ENCODE measurements at places on chromosomes 4 and X.

DNA sequence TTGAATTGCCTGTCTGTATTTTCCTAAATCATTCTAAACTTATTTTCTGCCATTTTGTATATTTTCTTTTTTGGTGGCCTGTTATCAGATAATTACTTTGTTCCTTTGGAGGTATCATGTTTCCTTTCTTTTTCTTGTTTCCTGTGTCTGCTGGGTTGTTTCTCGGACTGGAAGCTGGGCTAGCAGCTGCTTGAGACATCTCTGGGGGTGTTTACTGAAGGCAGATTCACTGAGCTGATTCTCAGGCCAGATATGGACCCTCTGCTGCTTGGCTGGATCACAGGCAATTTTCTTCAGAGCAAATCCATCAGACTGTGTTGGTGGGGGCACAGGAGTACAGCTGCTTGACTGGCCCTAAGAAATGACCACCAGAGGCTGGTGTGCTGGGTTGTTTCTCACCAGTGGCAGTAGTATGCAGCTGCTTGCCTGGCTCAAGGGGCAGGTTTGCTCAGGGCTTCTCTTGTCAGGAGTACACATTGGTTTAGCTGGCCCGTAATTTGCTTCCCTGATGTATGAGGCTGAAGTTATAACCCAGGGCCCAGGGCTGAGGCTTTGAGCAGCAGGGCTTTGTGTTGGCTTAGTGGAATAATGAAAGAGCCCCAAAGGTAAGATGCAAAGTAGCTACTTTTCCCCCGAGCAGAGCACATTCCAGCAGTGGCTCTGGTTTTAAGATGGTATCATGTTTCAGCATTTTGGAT, 680.6 kb downstream of the TECRL start:
- DNase-seq = peak; percentile 62

GRCh38 chr4:37689353-37690095, 3.3 kb upstream of the RELL1 start:
- DNase-seq = no peak

- DNase-seq = no peak
Measured at GRCh38 chrX:26925088-26925487, 538.1 kb downstream of the PPP4R3C start.

DNA sequence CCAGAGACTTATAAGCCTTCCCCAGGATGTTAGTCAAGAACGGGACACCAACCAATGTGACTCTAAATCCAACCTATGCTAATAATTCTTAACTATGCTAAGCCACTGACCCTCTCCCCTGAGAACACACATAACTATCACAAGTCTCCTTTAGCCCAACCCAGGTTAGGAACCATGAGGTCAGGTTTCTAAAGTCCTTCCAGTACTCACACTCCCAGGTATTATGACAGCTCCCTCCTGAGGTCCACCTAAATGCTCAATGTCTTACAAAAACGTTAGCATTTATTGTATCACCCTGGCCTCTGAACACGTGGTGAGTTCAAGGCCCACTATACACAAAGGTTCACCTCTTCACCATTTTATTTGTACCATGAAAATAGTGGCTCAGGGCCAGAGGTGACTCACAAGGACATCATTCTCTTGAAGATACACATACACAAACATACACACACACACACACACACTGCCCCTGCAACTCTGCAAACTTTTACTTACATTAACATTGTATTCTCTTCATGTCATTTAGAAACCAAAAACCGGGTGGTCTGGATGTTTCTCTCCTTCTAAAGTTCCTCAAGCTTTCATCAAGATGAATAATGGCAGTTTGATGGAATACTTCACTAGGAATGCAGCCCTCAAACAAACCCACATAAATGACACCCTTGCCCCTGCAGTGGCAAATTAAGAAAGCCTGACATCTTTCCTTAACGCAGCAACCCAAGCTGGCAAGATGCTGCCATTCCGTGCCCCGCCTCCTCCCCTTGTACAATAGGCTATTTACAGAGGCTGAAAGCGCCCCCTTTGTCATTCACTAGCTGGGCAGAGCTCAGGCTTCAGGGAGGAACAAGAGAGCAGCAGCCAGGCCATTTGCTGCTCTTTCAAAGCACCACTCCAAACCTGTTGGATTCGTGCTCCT, 17.7 kb downstream of the ACSL1 start:
- peak; percentile 73 for DNase-seq

DNA sequence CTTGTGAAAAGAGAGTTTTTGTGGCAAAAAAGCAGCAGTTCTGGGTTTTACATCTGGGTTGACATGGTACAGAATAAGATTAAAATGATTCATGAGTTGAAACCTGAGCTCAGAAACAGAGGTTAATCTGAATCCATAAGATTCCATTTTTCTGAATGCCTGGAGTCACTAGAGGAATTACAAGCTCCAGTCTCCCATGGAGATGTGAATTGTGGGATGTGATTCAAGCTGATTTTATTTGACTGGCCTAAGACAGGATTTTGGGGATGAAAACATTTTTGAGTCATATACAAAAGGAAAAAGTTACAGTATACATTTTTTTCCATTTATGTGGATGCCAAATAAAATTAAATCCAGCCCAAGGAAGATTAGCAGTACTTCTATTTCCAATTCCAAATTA, 161.1 kb downstream of the RBM46 start:
- no peak for DNase-seq

DNA sequence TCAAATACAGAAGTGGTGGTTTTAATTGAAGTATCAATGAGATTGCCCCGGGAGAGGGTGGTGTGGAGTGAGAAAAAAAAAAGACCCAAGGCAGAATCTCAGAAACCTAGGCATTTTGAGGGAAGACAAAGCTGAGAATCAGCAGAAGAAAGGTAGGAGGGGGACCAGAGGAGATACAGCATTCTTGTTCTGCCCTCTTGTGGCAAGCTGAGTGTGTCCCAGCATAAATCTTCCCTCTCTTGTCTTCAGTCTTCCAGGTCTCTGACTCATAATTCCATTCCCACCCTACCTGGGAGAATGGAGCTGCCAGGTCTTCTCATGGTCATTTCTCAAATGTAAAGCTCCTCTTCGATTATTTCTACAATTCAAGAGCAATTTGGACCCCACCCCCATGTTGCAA, 32.7 kb upstream of the MAGED1 start:
- DNase-seq = no peak

- no peak for DNase-seq
Measured at GRCh38 chr4:14596028-14596427, 406.3 kb upstream of the CPEB2 start.

- DNase-seq = no peak
Measured at GRCh38 chr4:102218656-102219055, 126.6 kb downstream of the SLC39A8 start.

GRCh38 chr4:54731552-54731951, 73.8 kb downstream of the KIT start:
- no peak for DNase-seq

DNA sequence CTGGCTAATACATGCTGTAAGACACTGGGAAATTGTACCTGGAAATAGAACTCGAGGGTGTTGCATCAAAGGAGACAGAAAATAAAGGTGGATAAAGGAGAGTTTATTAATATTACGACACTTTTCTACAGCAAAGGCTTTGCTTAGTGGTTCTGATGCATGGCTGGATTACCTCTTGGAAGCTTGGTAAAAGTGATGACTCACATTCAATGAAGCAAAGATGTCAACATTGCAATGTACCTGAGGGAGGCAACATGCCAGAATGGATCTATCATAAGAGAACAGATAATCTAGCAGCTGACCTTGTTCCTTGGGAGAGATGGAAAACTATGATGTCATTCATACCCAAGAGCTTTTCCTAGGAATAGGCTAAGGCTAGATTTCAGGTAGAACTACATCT, 735.1 kb upstream of the DIAPH2 start:
- no peak for DNase-seq

DNA sequence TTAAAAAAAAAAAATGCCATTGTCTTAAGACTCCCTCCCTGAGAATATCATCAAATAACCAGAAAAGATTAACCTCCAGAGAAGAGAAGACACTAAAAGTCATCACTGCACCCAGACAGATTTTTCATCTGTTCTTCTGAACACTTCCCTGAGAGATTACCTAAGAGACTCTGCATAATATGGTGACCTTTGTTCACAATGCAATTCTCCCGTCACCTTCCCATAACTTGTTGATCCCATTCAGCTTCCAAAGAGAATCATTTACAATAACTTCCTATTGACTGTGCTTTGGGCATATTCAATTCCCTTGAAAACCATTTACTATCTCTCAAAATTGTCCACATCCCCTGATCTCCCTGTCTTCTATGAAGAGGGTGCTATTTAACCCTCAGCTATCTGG, 85.1 kb upstream of the SMAD1 start:
- DNase-seq = no peak

DNA sequence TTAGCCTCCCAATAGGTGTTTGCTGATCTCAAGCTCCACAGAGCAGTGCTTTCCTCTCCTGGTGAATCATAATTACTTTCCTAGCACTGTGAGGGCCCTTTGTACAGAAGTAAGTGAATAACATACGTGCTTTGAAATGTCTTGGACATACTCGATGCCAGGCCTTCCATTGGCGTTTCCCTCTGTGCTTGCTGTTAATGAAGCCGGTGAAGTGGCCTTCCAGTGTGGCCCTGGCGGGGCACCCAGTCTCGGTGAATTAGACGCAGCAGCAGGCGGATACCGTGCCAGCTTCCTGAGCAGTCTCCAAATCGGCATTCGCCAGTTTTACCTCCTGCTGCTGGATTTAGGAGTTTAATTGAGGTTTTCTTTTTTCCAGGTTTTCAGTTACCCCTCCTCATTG, 132.3 kb downstream of the HMX1 start:
- peak; percentile 32 for DNase-seq

- DNase-seq = no peak
Measured at GRCh38 chr4:136743238-136743637, 789.1 kb downstream of the PCDH18 start.

- DNase-seq = no peak
Measured at GRCh38 chr4:94728056-94728766, 29.5 kb upstream of the BMPR1B start.

- no peak for DNase-seq
Measured at GRCh38 chrX:153775293-153776119, 5.3 kb upstream of the SRPK3 start.

DNA sequence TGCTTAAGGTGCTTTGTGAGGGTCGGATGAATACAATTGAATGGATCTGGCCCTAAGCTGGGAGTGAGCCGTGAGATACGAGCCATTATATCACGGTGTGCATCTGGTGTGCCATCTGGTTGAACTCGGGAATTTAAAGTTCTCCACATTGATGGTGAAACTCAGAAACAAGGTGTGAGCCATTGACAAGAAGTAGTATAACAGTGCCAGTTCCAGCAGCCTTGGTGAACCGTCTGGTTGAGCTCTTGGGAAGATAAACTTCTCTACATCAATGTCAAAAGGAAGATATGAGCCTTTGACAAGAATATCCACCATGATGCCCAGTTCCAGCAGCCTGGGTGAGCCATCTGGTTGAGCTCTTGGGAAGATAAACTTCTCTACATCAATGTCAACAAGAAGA, 5.0 kb upstream of the CSF2RA start:
- DNase-seq = no peak

DNA sequence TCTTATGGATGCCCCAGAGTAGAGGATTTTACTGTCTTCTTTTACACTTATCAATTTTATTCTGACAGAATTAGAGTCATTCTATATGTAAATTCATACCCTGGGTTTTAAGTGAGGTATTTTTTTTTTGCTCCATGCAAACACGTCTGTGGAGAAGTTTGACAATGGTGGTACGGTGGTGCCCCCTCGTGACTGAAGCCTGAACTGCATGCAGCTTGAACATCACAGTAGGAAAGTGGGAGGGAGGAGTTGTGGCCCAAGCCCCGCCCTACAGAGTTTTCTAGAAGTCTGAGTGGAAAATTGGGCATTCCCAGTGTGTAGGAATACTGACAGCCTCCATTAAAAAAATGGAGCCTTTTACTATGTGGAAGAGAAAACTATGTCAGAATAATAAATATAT, 73.3 kb upstream of the RAB40AL start:
- DNase-seq = peak; percentile 75

DNA sequence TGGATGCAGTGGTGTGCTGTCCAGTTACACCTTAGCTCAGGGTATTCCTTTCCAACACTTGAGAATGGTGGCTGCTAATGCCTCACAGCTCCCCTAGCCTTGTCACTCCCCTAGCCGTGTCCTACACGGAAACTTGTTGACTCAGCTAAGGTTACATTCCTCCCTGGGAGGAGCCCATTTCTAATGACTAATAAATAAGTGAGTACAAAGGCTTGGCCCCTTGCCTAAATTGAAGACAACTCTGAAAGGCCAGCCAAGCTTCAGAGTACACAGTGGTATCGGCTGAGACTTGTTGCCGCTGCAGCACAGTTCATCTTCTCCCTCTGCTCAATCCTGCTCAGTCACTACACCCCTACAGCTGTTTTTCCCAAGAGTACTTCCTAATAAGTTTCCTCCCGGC, 21.2 kb upstream of the SLC25A31 start:
- no peak for DNase-seq

GRCh38 chr4:139907001-139907809, 241.6 kb downstream of the MGST2 start:
- DNase-seq = no peak

DNA sequence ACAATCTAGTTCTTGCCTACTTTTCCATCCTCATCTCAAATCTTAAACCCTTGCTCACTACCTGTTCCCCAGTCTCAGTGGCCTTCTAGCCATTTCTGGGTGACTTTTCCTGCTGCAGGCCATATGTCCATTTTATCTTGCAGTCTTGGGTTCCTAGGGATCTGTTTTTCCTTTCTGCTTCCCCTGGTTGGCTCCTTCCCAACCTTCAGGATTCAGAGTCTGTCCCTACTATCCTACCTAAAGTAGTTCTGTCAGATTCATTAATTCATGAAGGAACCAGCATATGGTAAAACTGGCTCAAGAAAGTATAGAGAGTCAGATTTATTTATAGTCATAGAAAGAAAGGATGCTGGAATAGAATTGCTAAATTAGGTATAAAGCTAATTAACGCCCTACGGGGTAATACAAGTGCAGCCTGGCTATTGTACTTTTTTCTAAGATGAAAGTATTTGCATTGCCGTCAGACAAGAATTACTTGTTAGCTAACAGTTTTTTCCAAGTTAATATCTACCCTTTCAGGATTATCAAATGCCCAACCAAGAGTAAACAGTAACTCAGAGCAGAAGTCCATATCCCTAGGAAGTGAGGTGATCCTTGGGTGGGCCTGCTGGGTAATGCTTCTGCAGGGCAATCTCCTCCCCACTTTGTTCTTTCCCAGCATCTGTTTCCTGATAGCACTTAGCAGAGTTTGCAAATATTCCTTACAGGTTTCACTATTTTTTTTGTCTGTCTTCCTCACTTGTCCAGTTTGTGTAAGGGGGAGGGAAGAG, 63.6 kb downstream of the REPS2 start:
- DNase-seq = no peak

- no peak for DNase-seq
Measured at GRCh38 chr4:13912966-13913365, 285.4 kb upstream of the BOD1L1 start.

- no peak for DNase-seq
Measured at GRCh38 chr4:105113800-105114199, 32.9 kb upstream of the TET2 start.

- DNase-seq = no peak
Measured at GRCh38 chrX:23783589-23784469, 856 bp downstream of the SAT1 start.

DNA sequence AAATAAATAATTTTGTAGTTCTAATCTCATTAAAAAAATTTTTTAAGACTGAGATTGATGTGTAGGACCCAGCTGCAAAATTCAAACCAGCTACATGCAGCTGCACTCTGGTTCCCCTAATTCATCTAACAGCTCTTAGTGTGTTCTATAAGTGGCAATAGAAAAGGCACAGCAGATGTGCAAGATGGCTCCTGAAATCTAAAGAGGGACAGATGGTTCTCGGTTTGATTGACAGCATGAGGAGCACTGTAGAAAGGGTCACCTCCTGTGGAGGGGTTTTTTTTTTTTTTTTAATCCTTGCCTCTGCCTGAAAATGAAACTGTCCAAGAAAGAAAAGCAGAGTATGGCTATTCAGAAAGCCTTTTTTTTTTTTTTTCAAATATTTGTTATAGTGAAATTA, 16.9 kb upstream of the OCIAD1 start:
- no peak for DNase-seq

Data from ecto neural progenitor cell (in vitro differentiated cells).